Skeletal muscle cell (primary cell): ENCODE measurements at places on chromosomes 1 and 21.

- no peak for DNase-seq
Measured at GRCh38 chr1:12343823-12344487, 114.1 kb downstream of the VPS13D start.

DNA sequence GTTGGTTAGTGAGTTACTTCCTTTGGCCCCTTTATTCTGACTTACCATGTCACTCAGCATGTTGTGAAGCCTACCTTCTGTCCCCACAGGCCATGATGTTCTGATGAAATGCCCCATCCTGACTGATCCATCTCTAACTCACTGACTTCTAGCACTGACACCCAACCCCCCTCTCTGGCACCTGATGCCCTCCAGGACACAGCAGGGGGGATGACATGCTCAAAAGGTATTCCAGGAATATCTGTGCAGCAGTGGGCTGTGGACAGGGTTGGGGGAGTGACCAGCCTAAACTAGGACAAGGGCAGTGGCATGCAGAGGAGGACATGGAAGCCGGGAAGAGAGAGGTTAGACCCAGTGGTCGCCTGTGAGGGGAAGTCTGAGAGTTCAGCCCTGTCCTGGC, 25.5 kb downstream of the SYT2 start:
- no peak for DNase-seq

DNA sequence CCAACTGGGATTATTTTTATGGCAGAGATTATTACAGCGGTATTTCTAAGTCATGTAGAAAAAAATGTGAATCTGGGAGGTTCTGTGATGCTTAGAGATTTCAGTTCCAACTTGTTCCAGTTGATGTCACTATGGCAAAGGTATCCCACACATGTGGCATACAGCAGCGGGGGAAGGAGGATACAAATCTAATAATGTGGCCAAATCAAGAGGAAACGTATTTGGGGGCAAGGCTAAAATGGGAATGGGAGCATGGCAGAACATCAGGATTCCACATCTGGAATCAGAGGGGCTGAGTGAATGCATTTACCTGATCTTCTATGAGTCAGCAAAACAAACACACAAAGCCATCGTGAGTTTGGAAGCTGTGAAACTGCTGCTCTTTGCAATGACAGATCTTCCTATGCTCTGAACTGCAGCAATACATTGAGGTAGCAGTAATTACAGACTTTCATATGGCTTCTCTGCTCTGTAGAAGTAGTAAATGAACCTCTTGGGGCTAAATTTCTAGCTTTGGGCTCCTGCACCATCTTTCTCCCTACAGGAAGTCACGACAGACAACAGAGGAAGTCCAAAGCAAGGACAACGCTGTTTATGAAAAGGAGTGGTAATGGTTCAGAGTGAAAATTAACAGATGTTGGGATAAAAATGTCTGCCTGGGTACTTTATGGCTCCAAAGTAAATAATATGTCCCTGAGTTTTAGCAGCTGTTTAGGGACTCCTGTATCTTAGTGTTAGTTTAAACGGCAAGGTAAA, 55.5 kb downstream of the GABPA start:
- DNase-seq: peak; percentile 7

- DNase-seq: no peak
Measured at GRCh38 chr1:160876311-160876710, 8.7 kb downstream of the ITLN1 start.

- no peak for DNase-seq
Measured at GRCh38 chr1:213541641-213542040, 446.1 kb upstream of the PROX1 start.

DNA sequence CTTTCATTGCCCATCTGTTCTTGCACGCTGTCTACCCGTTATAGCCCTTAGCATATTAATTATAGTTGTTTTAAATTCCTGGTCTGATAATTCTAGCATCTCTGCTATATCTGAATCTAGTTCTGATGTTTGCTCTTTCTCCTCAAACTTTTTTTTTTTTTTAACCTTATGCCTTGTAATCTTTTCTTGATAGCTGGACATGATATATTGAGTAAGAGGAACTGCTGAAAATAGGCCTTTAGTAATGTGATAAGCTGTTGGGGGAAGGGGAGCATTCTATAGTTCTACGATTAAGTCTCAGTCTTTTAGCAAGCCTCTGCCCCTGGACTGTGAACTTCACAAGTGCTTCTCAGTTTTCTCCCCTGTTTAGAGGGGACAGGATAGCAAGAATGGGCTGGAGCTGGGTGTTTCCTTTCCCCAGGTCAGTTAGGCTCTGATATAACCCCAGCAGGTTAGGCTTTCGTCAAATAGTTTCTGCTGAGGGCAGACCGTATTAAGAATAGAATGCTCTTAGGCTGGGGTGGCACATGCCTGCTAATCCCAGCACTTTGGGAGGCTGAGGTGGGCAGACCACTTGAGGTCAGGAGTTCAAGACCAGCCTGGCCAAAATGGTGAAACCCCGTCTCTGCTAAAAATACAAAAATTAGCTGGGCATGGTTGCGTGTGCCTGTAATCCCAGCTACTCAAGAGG, 62.2 kb downstream of the ZFYVE9 start:
- no peak for DNase-seq

DNA sequence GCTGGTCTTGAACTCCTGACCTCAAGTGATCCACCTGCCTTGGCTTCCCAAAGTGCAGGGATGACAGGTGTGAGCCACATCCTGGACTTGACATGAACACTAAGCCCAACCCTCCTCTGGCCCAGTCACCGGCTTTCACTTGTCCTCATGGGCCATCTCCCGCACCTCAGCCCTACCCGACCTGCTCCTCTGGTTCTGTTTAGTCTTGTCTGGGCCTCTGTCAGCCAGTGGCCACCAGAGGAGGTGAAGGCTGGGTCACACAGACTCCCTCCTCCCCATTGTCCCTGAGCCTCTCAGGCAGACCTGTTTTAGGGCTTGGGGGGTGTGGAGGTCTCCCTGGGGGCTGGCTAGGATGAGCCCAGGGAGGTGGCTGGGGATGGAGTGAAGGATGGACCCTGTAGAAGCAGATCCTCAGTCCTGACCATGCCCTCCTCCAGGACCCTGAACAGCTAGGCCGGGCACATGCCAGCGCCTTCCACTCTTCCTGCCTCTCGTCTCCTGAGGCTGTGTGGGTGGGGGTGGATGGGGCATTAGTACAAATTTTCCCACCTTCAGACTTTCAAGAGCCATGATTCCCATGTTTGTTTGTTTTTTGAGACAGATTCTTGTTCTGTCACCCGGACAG, 26.1 kb upstream of the UMODL1 start:
- DNase-seq: no peak

GRCh38 chr1:217418269-217419193, 212.4 kb downstream of the GPATCH2 start:
- no peak for DNase-seq

DNA sequence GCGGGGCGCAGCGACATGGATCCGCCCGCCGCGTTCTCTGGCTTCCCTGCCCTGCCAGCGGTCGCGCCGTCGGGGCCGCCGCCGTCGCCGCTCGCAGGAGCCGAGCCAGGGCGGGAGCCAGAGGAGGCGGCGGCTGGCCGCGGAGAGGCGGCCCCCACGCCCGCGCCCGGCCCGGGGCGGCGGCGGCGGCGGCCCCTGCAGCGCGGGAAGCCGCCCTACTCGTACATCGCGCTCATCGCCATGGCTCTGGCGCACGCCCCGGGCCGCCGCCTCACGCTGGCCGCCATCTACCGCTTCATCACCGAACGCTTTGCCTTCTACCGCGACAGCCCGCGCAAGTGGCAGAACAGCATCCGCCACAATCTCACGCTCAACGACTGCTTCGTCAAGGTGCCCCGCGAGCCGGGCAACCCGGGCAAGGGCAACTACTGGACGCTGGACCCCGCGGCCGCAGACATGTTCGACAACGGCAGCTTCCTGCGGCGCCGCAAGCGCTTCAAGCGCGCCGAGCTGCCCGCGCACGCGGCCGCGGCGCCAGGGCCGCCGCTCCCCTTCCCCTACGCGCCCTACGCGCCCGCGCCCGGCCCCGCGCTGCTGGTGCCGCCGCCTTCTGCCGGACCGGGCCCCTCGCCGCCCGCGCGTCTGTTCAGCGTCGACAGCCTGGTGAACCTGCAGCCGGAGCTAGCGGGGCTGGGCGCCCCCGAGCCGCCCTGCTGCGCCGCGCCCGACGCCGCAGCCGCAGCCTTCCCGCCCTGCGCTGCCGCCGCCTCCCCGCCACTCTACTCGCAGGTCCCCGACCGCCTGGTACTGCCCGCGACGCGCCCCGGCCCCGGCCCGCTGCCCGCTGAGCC, 459 bp downstream of the FOXE3 start:
- no peak for DNase-seq

DNA sequence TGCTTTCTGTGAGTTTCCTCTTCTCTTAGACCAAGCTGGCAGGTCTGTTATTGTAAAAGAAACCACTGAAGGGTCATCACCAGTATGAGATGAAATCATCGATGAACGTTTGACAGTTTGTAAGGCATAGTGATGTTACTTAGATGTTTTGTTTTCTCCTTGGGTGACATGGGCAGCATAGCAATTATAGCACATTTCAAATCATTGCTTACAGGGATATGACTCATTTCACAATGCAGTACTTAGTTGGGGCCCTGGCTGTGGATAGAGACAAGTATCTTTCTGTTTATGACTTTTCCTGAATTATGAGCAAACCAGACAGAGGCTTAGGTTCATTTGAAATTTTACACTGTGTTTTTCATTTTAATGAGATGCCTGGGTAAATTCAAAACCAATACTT, 313.0 kb downstream of the RWDD3 start:
- no peak for DNase-seq

DNA sequence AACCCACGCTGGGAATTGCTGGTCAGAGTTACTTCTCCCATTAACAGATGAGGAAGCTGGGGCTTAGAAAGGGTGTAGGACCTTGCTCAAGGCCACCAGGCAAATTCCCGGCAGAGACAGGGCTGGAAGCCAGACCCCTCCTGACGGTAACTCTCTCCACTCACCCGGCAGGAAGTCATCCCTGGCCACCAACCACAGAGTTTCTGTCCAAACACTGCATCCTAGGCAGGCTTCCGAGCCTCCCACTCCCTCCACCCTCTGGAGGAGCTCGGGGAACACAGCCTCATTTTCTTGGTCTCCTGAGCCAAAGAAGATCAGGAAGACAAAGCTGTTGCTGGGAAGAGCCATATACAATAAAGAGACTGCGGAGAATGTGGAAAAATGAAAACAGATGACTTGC, 25.0 kb upstream of the ZNF436 start:
- DNase-seq: peak; percentile 60

DNA sequence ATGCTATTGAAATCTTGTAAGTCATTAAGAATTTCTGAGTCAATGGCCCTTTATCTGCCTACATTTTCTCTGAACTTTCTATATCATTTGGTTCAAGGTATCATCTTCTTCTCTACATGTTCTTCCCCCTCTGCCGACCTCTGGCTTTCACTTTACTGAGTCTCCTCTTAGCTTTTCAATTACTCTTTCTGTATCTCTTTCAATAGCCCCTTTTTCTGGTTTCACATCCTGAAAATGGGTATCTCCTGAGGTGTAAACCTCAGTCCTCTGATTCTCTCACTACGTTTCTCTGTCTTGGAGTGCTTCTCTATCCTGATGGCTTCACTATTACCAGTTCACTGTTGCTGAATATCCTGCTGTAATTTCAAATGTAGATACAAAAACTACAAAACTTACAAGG, 98.9 kb downstream of the LYST start:
- no peak for DNase-seq

DNA sequence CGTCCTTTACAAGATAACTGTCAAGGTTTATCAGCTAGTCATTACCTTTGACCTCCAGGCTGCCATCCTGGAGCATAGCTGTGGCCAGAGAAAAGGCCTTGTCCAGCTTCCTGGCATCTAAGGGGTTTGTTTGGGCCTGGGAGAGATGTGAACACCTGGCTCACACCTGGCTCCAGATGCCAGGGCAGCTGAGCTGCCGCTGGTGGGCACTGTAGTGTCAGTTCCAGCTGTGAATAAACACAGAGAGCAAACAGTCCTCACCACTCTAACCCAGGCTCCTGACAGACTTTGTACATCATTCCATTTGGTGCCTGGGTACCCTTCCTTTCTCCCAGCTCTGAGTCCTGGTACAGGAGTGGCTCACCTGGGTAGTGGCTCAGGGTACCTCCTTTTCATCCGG, 14.3 kb upstream of the KCNA10 start:
- no peak for DNase-seq

- DNase-seq: no peak
Measured at GRCh38 chr1:97920276-97920831, 480 bp downstream of the DPYD start.

- DNase-seq: no peak
Measured at GRCh38 chr1:96581772-96582171, 139.8 kb upstream of the PTBP2 start.

DNA sequence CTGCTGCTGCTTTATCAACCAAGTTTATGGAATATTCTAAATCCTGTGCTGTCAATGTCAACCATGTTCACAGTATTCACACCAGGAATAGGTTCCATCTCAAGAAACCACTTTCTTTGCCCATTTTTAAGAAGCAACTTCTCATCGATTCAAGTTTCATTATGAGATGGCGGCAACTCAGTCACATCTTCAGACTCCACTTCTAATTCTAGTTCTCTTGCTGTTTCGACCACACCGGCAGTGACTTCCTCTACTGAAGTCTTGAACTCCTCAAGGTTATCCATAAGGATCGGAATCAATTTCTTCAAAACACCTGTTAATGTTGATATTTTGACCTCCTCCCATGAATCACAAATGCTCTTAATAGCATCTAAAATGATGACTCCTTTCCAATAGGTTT, 39.7 kb upstream of the IFNLR1 start:
- DNase-seq: no peak

GRCh38 chr1:237071641-237072420, 29.8 kb downstream of the RYR2 start:
- DNase-seq: no peak

DNA sequence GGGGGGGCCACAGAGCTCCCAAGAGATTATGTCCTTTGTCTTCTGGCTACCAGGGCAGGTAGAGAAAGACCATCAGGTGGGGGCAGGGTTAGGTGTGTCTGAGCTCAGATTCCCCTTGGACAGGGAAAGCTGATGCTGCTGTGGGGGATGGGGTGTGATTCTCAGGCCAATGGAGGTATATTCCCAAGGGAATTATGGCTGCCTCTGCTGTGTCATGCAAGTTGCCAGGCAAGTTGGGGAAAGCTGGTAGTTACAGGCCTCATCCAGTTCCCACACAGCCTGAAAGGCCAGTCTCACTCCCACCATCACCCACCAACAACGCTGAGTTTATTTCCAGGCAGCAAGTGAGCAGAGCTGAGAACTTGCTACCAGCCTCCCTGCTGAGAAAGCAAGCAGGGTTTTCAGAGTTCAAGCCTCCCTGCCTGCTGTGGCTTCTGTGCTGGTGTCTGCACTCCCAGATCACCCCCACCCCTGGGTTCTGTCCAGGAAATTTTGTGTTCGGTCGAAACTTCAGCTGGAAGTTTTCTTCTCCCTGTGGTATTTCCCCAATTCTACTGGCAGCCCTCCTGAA, 21.3 kb downstream of the IFI16 start:
- no peak for DNase-seq

DNA sequence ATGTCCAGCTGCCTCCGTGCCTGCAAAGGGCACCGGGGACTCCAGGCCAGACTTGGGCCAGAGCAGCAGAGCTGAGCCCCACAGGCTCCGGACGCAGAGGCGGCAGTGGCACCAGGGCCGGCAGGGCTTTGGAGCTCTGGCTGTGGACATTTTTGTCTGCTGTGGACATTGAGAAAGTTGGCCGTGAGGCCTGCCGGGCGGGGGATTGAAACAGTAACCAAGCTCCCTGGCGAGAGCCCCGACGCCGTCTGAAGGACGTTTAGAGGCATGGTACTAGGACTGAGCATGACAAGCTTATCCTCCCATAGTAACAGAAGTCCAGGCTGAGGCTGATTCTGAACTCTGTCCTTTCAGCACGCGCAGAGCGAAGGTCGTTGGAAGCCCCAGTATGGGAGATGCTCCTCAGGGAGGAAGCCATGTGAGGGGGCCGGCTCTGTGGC, 323.8 kb downstream of the AMY1C start:
- DNase-seq: no peak
